ENCODE measurements at places on chromosomes 4 and X. TPM values are rescaled to one million over a fixed set of nuclear protein-coding genes. Genes with fewer than 3 reads are reported as not detected.

The CMC4 gene
- 17.3 TPM for total RNA-seq

The COPS4 gene
- 63.6 TPM for total RNA-seq

The FRMPD3 gene
- total RNA-seq: not detected

The PDZD4 gene
- not detected for total RNA-seq

The LIMCH1 gene
- total RNA-seq: 17.3 TPM

The CCDC160 gene
- not detected for total RNA-seq

The NR0B1 gene
- total RNA-seq: not detected

The UBA6 gene
- total RNA-seq: 59.7 TPM

The DDX53 gene
- total RNA-seq: not detected

The STPG2 gene
- total RNA-seq: 0.84 TPM

The TRAM1L1 gene
- 0.89 TPM for total RNA-seq

The FRYL gene
- 43.4 TPM for total RNA-seq

The MAMLD1 gene
- 2.8 TPM for total RNA-seq

The UGT2B10 gene
- not detected for total RNA-seq

The STATH gene
- total RNA-seq: not detected

The GAGE10 gene
- not detected for total RNA-seq

The HSD17B13 gene
- total RNA-seq: 0.05 TPM

The CSN1S1 gene
- total RNA-seq: not detected

The GPR34 gene
- not detected for total RNA-seq

The ALB gene
- total RNA-seq: not detected

The NUDT11 gene
- 1.1 TPM for total RNA-seq

The AMBN gene
- total RNA-seq: not detected

The POU3F4 gene
- not detected for total RNA-seq

The SAT1 gene
- total RNA-seq: 142 TPM

The RADX gene
- 0.33 TPM for total RNA-seq

The TET2 gene
- 7.2 TPM for total RNA-seq

The C4orf51 gene
- not detected for total RNA-seq

The CPLX1 gene
- 0.20 TPM for total RNA-seq

The SMR3B gene
- not detected for total RNA-seq

The TEX13B gene
- not detected for total RNA-seq

The SOX3 gene
- total RNA-seq: not detected

The ELF4 gene
- 19.5 TPM for total RNA-seq

The SLC38A5 gene
- total RNA-seq: 39.8 TPM

The MANBA gene
- total RNA-seq: 7.3 TPM

The USP17L25 gene
- total RNA-seq: not detected

The EIF1AX gene
- 85.7 TPM for total RNA-seq

The RS1 gene
- not detected for total RNA-seq

The SSX2 gene
- total RNA-seq: not detected

The MID1 gene
- total RNA-seq: 12.7 TPM

The GABRE gene
- total RNA-seq: 1.7 TPM

The TEX13C gene
- not detected for total RNA-seq

The RBMX2 gene
- 21.3 TPM for total RNA-seq

The MMRN1 gene
- 82.0 TPM for total RNA-seq

The CSAG1 gene
- not detected for total RNA-seq

The NXF2B gene
- total RNA-seq: not detected

The SSX4 gene
- not detected for total RNA-seq

The REELD1 gene
- not detected for total RNA-seq

The SYN1 gene
- total RNA-seq: 0.07 TPM
